ENCODE measurements at places on chromosomes 11 and 22.

- DNase-seq, result peak; percentile 25
Observed at GRCh38 chr11:26953770-26954392, 40.0 kb upstream of the FIBIN start.

DNA sequence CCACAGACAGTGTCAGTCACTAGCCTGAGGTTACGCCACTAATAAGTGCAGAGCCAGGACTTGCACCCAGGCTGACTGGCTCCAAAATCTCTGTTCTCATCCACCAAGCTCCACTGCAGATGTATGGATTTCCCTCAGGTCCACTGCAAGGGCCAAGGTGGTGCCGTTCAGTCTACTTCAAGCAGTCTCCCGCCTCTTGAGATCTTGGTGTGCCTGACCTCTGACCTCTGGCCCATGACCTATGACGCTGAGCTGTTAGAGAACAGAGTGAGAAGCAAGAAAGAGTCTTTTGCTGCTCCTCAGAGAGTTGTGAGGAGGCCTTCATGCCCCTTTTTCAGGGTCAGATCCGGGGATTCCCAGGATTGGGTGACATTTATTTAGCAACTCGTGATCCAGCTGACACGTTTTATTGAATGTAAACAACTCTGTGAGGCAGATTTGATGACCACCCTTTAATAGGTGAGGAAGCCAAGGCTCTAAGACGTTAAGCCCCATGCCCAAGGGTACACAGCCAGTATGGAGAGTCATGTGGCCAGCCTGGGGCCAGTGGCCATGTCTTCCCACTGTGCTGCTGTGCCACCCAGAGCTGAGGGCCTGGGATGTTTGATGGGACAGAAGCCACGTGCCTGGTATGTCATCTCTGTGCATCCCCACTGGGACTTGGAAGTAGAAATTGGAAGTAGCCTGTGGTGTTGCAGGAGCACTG is 25.2 kb downstream of the DCPS start:
- DNase-seq, result no peak

DNA sequence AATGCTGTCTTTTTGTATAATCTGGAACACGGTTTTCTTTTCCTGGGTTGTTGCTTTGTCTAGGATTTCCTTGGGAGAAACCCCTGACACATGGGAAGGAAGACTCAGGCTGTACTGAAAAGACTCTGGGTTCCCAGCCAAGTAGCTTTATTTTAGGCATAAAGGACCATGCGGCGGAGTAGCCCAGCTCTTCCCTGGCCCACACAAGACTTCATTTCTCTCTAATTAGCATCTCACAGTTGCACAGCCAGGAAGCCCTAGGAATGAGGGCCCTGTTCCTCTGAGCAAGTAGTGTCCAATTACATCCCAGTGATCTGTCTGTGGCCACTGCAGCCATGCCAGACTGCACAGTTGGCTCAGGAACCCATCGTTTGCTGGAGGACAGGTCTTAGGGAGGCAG is 319.5 kb downstream of the TENM4 start:
- peak; percentile 67 for DNase-seq

GRCh38 chr11:24078018-24078417 is 418.8 kb upstream of the LUZP2 start:
- no peak for DNase-seq

DNA sequence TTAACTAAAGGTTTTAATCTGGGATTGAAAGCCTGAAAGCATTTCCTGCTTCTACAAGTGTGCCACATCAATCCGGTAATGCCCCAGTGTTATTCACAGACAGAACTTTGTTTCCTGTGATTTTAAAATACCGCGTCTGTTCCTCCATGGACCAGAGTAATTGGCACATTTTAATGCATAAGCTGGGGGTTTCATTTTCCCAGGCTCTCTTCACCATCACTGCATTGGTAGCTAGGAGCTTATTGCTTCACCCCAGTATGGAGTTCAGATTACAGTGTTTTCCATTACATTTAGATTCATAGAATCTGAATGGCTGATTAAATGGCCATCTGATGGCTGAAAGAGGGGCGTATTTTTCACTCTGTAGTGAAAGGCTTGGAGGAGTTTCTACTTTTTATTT is 25.7 kb upstream of the CRTAM start:
- no peak for DNase-seq

DNA sequence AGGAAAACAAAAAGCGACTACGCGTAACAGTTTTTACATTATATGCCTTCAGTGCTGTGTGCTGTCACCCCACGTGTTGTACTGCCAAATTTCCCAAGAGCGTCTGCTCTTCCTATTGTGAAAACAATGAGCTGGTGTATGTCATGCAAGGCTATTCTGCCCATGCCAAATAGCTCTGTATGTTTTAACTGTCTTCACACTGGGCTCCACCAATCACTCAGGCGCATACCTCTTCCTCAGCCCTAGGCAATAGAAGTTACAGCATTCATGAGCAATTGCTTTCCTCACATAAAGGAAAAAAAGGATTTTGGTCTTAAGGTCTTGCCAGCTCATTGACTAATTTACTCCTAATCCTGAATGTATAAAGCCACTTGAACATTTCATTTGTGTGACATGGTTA is 606.8 kb downstream of the NTM start:
- no peak for DNase-seq

DNA sequence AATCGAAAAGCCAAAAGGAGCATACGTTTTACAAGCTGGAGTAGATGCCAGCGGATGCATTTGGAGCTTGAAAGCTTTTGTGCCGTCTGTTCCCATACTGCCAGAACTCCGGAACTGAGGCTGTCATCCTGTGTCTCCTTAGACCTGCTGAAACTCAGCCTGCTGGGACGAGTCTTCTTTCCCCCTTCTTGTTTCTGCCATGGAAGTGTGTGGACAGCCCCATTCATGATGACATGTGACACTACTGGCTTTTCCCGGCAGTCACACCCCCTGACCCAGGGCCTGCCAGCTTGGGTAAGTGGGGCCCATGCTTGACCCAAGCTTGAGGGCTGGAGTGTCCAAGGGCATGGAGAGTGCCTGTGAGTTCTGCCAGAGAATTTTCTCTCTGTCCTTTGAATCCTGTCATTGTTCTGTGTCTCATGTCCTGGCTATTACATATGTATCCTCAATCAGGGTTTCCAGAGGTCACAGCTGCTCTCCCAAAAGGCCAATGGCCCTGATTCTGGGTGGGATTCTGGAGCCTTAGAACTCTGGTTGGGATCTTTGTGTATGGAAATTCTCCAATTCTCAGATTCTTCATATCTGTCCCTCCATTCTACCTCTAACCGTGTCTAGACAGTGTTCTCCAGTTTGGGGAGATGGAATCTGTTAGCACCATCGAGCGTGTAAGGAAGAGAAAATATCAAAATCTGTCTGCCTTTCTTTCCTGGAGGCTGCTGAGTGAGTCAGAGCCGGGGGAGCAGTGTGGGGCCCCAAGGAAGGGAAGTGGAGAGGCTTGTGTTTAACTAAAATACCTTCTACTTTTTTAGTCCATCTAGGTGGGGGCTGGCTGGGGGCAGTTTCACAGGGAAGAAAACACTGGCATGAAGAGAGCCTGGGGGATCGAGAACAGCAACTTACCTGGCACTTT is 73.2 kb downstream of the KIAA1671 start:
- no peak for DNase-seq

- DNase-seq, result peak; percentile 52
Observed at GRCh38 chr22:32802237-32802765, 796 bp downstream of the TIMP3 start.

- DNase-seq, result peak; percentile 87
Observed at GRCh38 chr11:119338318-119338890, 2.3 kb downstream of the C1QTNF5 start.

- DNase-seq, result peak; percentile 3
Observed at GRCh38 chr11:12276356-12276755, 101.0 kb upstream of the PARVA start.
